Stimulated activated CD4-positive, alpha-beta T cell treated with anti-CD3 and anti-CD28 coated beads, Interleukin-4, amount 100 ng/mL, for 4 hours (primary cell): ENCODE measurements at places on chromosomes 3 and 15.

DNA sequence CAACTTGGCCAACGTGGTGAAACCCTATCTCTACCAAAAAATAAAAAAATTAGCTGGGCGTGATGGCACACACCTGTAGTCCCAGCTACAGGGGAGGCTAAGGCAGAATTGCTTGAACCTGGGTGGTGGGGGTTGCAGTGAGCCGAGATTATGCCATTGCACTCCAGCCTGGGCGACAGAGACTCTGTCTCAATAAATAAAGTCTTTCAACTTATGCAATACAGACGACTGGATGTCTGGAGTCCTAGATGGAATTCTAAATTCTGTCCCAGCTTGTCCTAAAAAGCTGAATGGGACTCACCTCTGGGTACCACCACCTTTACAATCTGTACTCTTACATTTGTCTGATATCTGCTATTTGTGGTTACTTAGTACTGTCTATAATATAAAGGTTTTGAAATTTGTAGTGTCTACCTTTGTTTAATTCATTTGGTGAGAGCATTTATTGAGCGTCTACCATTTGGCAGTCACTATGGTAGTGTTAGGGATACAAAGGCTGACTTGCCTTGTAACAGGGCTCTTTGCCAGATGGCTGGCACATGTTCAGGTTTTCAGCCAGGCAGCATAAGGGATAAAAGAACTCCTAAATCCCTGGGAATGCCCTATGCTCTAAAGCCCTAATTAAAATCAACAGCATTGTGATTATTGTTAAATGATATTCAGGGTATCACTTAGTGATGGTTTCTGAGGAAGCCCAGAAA is 7.2 kb upstream of the ZNF609 start:
- DNase-seq, result no peak

DNA sequence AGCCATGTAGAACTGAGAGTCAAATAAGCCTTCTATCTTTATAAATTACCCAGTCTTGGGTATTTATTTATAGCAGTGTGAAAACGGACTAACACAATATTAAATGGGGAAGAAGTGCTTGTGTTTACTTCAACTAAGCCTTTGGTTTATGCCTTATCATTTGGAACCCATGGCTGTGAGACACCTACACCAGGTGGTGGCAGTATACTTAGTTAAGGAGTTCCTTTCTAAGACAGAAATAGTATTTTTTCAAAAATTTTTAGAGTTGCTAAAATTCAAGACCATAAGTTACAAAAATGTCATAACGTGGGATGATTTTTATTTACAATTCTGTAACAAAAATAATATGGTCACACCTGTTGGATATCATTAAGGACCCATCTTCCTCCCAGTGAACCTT is 354.5 kb upstream of the SOX14 start:
- DNase-seq, result no peak

- DNase-seq, result no peak
These were observed 8.1 kb upstream of the CSPG5 start for GRCh38 chr3:47586746-47587145.

DNA sequence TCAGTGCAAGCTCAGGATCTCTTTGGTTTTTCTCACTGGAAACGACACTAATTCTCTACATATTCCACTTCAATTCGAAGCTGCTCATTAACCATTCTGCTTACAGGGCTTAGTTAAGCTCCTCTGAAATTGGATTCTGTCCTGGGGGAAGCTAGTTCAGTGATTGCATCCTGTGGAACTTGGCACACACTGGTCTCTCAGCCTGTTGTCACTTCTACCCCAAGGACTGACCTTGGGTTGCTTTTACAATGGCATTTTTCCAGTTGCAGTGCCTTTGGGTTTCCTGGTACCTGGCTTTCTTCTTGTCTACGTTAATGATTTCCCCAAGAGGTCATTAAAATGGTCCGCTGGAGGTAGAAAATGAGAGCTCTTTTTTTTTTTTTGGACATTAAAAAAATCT is 33.3 kb upstream of the GABRB3 start:
- DNase-seq, result no peak
